IPS DF 6.9 (cell line): ENCODE measurements at places on chromosomes 2 and 18.

GRCh38 chr18:38262661-38263060 is 697.1 kb upstream of the CELF4 start:
- no peak for DNase-seq

GRCh38 chr2:45190481-45190942 is 181.3 kb upstream of the SIX2 start:
- no peak for DNase-seq

- no peak for DNase-seq
Measured at GRCh38 chr2:53150146-53150545, 617.5 kb upstream of the CHAC2 start.

GRCh38 chr2:169798397-169798717 is 314 bp upstream of the SSB start:
- no peak for DNase-seq

DNA sequence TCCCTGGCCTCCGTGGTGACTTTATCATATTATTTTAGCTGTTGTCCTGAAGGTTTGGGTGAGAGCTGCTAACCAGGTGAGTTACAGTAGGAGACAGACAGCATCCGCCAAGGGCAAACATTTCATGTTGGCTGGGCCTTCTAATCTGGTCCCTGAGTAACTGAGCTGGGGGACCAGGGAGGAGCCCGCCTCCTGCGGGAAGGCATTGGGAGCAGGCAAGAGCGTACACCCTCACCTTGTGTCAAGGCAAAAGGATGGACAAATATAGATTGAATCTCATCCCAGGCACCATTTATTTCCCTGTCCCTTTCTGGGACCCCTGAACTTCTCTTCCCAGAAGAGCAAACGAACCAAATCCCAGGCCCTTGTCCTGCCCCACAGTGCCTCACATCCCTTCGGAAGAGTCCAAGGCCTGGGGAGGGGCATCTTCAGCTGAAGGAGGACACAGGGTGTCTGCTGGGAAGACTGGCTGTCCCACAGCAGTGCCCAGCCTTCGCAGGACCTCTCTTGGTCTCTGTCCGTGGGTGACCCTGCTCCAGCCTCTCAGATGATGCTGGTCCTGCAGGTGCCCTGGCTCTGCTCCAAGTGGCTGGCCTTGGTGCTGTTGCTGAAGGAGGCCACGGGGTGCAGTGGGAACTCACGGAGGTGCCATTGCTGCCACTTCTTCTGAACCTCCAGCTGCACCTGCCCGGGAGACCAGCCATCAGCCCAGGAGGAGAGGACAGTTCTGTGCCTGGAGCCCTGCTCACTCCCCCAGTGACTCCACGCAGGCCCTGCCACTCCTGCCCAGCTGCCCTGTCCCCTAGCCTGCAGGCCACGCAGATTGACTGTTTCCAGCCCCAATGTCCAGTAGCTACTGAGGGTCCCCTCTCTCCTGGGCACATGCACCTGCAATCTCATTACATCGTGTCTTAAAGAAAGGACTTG is 8.2 kb downstream of the TMEM37 start:
- DNase-seq: no peak

DNA sequence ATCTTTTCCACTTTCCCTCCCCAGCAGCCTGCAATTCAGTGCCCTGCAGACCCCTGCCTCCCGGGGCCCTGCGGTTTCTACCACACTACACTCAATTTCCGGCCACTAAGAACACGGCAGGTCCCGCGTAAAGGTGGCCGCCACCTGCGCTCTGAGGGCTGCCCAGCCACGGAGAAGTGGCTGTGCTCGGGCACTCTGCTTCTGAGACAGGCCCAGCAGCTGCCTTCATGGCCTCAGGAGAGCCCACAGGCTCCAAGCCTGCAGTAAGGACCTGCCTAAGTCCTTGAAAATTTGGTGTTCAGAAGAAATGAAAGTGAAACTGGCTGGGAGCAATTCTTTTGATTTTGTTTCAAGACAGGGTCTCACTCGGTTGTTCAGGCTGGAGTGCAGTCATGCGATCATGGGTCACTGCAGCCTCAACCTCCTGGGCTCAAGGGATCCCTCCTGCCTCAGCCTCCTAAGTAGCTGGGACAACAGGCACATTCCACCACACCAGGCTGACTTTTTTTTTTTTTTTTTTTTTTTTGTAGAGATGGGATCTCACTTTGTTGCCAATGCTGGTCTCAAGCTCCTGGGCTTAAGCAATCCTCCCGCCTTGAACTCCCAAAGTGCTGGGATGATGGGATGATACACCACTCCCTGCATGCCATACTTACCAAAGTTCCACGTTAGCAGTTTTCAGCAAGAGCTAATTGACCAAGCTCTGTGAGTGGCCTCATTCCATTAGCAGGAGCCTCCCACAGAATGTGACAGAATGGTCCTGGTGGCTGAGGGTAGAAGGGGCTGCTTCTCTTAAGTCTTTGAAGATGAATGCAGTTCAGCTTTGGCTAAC is 14.6 kb upstream of the ALPP start:
- DNase-seq: no peak

DNA sequence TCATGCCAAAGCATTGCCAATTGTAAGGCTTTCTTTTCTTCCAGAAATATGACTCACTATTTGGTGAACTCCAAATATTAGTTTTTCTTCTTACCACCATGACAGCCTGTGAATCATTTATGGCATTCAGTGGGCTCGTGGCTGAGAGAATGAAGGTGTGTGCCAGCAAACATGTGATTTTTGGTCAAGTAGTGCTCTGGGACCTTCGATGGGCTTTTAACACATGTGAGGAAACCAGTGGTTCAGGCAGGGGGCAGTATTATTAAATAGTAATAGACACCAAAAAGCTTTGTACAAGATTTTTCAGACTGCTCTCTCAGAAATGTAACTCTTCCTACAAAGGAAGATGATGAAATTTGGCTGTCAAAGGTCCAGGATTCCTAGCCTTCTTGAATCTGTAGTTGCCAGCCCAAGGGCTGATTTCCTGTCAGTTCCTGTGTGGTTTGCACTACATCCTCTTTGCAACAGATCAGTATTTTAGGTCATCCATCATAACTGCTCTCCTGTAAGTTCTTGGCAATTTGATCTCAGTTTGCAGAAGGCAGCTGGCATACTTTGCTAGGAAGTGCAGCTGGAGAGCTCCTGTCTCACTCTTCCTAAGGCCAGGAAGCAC is 64.3 kb downstream of the BABAM2 start:
- DNase-seq: no peak

DNA sequence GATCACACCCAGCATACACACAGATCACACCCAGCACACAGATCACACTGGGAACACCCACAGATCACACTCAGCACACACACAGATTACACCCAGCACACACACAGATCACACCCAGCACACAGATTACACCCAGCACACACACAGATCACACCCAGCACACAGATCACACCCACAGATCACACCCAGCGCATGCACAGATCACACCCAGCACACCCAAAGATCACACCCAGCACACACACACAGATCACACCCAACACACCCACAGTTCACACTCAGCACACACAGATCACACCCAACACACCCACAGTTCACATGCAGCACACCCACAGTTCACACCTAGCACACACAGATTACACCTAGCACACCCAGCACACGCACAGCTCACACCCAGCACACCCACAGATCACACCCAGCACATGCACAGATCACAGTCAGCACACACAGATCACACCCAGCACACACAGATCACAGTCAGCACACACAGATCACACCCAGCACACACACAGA is 117.6 kb downstream of the DYSF start:
- DNase-seq: no peak

DNA sequence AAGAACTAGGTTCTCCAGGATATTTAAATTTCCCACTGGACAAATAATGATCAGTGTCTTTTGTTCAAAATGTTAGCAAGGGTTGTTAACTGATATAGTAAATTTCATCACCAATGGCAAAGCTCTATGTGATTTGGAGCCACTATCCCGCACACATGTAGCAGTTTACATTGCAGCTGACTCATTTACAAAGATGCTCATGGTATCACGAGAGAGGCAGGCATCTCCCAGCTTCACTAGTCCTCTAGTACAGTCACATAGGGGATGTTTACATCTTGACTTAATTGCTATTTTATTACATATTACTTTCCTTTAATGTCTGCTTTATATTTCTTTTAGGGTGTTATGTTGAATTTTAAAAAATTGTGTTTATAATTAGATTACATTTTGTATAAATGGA is 30.7 kb downstream of the KCNE4 start:
- no peak for DNase-seq
